ENCODE measurements at places on chromosomes 1 and 21.

DNA sequence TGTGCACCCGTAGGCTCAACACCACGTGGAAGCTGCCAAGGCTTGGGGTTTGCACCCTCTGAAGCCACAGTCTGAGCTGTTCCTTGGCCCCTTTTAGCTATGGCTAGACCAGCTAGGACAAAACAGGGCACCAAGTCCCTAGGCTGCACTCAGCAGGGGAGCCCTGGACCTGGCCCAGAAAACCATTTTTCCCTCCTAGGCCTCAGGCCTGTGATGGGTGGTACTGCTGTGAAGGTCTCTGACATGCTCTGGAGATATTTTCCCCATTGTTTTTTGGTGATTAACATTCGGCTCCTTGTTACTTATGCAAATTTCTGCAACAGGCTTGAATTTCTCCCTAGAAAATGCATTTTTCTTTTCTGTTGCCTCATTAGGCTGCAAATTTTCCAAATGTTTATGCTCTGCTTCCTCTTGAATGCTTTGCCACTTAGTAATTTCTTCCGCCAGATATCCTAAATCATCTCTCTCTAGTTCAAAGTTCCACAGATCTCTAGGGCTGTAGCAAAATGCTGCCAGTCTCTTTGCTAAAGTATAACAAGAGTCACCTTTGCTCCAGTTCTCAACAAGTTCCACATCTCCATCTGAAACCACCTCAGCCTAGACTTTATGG lies 69.0 kb upstream of the KRTAP19-8 start:
- DNase-seq: no peak

DNA sequence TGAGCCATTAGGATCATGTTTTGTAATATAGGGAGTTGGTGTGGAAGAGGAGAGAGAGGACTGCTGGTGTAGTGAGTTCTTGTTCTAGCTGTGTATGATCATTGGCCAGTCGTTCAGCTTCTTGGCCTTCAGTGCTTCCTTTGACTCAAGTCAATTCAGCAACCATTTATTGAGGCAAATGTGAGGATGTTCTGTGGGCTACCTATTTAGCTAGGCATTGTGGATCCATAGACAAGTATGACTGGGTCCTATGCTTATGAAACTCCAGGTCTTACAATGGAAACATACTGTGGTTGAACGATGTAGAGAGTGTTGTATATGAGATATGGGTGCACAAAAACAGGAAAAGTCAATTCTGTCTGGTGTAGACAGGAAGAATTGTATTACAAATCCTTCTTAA lies 41.7 kb downstream of the NFIA start:
- no peak for DNase-seq

DNA sequence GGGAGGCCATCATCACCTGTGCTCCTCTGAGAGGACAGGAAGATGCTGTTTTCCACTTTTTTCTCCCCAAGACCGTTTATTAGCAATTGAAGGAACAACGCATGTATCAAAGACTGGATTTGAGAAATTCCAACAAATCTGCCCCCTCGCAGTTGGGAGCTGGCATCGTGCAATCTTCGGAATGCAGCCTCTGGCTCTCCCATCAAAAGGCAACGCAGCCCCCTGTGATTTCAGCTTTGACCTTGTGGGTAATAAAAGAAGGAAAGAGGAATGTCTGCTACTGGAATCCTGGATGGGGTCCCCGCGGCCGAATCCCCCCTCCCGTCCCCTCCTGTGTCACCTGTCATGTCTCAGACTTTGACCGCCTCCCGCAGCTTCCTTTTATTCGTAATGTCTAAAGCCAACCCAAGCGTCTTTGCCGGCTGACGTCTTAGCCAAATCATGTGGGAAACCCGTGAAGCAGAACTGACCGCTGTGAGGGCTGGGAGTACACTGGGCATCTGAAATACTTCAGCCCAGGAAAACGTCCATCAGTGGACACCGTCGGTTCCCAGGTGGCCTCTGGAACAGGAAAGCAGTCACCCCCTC lies 101.5 kb downstream of the WDR4 start:
- DNase-seq: no peak

GRCh38 chr1:113140588-113141446 lies 67.8 kb downstream of the LRIG2 start:
- peak; percentile 51 for DNase-seq

- DNase-seq: no peak
Observed at GRCh38 chr1:220344745-220345144, 72.5 kb upstream of the RAB3GAP2 start.

DNA sequence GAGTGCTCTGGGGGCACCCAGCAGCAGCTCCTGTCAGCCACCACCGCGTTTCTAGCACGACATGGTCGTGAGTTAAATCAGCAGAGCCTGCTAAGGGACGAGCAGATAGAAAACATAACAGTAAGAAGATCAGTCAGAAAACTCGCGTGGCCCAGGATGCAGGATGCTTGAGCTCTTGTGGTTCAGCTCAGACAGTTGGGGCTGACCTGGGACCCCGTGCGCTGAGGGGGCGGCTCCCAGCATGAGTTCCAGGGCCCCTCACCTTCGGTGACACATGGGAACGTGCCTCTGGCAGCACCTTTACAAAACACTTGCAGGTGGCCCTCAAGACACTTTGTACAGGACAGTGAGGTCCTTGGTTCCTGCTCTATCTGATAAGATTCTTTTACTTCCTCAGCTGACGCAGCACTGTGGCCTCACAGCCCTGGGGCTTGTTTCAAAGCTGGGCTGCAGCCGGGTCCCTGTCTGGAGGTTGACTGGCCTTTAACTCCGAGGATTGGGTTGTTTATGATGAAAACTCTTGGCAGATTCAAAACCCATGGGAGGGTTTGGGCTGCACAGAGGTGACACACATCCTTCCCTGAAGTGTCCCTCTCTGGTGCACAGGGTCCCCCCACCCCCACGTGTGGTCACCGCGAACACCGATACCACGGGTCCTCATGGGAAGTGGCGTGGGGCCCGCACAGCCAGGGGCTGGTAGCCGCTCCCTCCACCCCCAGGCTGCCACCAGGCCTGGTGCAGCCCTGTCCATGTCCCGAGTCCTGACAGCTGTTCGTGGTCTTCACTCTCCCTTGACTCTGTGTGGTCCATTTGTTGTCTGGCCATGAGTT lies 65.3 kb upstream of the COL6A1 start:
- DNase-seq: no peak

GRCh38 chr21:45979141-45979631 lies 2.4 kb upstream of the COL6A1 start:
- DNase-seq: no peak

DNA sequence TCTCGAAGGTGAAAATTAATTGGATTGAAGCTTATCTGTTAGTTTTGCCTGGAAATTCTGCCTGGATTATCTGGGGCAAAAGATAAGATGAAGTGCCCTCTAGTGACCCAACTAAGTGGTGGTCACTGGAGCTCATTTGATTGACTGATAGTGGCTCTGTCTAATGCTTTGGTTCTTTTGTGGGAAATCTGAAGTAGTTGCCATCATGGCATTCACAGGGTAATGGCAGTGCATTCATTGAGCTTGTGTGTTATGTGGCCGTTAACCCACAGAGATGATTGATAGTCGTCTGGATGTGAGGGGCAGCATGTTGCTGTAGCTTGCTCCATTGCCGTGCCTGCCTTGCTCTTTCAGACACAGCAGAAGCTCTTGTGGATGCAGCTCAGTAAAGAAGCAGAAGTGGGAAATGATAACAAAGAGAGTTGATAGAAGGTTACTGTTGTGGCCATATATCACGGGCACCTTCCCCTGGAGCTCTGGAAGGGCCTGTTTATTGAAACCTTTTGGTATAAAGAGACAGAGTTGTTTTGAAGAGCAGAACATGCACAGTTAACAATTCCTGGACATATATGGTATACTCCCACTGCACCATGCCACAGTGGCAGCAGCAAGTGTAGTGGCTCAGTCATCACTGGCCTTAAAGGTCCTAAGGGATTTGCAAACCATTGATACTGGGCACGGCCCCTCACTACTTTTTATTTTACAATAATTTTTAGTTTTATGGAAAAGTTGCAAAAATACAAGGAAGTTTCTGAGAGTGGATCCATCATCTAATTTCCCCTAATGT lies 42.0 kb downstream of the CXADR start:
- DNase-seq: no peak

GRCh38 chr1:113219828-113220227 lies 146.8 kb downstream of the LRIG2 start:
- DNase-seq: no peak

- DNase-seq: no peak
Observed at GRCh38 chr1:103788377-103788776, 38.7 kb downstream of the AMY1C start.

- DNase-seq: no peak
Observed at GRCh38 chr1:69914976-69915765, 290.2 kb downstream of the LRRC40 start.

DNA sequence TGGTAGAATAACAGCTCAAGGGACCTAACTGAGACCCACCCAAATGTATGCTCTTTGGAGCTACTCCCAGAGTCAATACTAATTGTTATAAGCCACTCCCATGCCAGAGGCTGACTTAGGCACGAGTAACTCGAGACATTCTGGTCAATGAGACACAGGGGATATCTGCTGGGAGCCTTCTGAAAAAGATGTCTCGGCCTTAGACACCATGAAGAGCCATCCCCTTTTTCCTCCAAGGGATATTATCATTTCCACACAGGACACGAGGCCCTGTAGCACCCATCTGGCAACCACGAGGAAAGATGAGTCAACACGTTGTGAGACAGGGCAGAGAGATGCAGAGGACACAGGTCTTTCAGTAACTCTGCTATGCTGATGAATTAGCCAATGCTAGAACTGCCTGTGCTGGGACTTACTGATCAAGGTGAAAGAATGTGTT lies 30.7 kb downstream of the ITPKB start:
- DNase-seq: no peak

DNA sequence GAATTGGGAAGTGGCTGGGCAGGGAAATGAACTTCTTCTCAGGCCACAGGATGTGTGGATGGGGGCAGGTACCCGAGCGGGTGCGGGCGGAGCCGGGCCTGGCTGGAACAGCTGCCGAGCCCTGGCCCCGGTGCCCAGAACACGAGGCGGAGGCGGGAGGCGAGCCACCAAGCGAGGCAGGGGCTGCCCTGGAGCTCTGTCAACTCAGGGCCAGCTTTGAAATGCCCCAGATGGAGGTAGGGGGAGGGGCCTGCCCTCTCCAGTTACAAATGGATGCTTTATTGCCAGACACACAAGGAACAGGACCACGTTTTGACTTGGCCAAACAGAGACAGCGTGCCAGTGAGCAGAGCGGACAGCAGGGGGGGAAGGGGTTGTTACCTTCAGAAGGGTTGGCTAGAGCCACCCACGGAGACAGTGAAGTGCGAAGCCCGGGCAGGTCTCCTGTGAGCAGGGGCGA lies 240.4 kb downstream of the SDCCAG8 start:
- no peak for DNase-seq
